T-helper 17 cell (primary cell): ENCODE measurements at places on chromosomes 7 and 10.

GRCh38 chr7:2163600-2164555, 68.9 kb downstream of the MAD1L1 start:
- peaks cover 6% of the 10 kb centered on the region for H3K4me1 ChIP-seq
- H3K27ac ChIP-seq, result no peak overlapping the region
- peaks cover 4% of the 10 kb centered on the region for H3K36me3 ChIP-seq
- no peaks in the 10 kb centered on the region for H3K27me3 ChIP-seq

DNA sequence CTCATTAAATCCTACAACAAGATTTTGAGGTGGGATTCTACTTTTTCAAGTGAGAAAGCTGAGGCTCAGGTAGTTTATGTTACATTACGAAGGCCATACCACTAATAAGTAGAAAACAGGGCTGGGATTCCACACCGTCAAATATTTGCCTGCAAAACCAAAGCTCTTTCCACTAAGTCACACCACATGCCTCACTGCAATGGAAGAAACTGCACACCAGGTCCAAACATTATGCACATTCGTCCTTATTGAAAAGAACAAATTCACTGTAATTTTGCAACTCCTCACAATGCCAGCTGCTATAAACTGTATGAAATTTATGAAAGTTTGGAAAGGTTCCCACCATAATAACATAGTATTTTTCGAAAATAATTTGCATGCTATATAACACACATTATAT, 66.5 kb downstream of the DGKB start:
- no peak for DNase-seq
- H3K4me3 ChIP-seq, result no peak overlapping the region
- H3K27me3 ChIP-seq, result no peaks in the 10 kb centered on the region
- H3K27ac ChIP-seq, result no peak overlapping the region

- H3K4me3 ChIP-seq, result no peak overlapping the region
- no peaks in the 10 kb centered on the region for H3K36me3 ChIP-seq
- peak overlapping the region; percentile 24 for H3K27ac ChIP-seq
- DNase-seq, result no peak
- no peaks in the 10 kb centered on the region for H3K27me3 ChIP-seq
Measured at GRCh38 chr7:142685877-142686508, 63.3 kb upstream of the PRSS1 start.

DNA sequence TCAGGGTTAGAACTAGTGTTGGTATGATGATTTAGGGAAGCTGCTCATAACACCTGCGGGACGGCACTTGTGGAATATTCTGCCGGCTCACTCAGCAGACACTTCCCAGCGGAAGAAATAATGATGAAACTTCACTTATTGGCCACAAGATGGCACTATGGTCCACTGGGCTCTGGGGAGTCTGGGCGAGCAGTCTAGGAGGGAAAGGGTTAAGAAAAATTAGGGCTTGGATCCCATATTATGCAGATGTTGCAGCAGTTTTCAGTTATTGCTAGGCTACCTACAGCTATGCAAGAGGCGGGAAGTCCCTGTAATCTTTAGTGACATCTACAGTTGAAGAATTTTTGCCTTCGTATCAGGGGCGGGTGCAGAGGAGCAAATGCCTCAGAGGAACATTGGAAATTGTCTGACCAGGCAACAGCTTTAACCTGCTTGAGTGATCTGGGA, 238.7 kb upstream of the PRSS58 start:
- peak overlapping the region; percentile 57 for H3K27ac ChIP-seq
- no peak for DNase-seq
- H3K4me3 ChIP-seq, result peak overlapping the region; percentile 71
- no peaks in the 10 kb centered on the region for H3K27me3 ChIP-seq
- H3K36me3 ChIP-seq, result no peaks in the 10 kb centered on the region

- no peak for DNase-seq
- H3K27ac ChIP-seq, result no peak overlapping the region
- H3K4me1 ChIP-seq, result peaks cover 2% of the 10 kb centered on the region
- H3K36me3 ChIP-seq, result no peaks in the 10 kb centered on the region
Measured at GRCh38 chr7:43038254-43038653, 74.2 kb upstream of the HECW1 start.

DNA sequence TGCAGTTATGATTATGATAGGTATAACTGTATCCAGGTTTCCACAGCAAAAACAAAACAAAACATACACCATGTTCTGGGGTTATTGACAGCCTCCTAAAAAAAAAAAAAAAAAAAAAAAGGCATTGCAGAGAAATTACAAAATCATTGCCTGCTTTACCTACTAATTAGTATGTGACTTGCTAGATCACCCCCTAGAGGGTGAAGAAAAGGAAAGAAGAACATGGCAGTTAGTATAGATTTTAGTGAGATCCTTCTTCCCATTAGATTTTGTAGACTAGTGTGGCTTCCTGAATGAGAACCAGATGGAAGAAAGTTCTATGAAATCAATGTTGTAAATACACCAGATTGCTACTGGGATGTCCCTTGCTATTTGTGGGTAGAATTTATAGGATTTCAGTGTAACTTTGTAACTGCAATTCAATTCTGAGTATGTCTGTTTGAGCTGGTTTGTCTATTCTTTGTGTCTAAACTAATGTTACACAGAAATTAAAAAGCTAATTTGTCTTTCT, 24.0 kb upstream of the AGBL3 start:
- H3K4me3 ChIP-seq, result no peak overlapping the region
- no peaks in the 10 kb centered on the region for H3K4me1 ChIP-seq
- no peak for DNase-seq
- H3K27me3 ChIP-seq, result peaks cover 26% of the 10 kb centered on the region
- H3K27ac ChIP-seq, result no peak overlapping the region

- peaks cover 16% of the 10 kb centered on the region for H3K4me1 ChIP-seq
- H3K36me3 ChIP-seq, result no peaks in the 10 kb centered on the region
- no peaks in the 10 kb centered on the region for H3K27me3 ChIP-seq
- no peak for DNase-seq
- no peak overlapping the region for H3K4me3 ChIP-seq
Measured at GRCh38 chr7:44894888-44895580, 9.7 kb upstream of the PURB start.

- peaks cover 7% of the 10 kb centered on the region for H3K36me3 ChIP-seq
- H3K4me1 ChIP-seq, result peaks cover 2% of the 10 kb centered on the region
- H3K4me3 ChIP-seq, result no peak overlapping the region
- H3K27ac ChIP-seq, result no peak overlapping the region
- H3K27me3 ChIP-seq, result peaks cover 76% of the 10 kb centered on the region
Measured at GRCh38 chr7:45863715-45864114, 9.2 kb downstream of the CCDC201 start.

DNA sequence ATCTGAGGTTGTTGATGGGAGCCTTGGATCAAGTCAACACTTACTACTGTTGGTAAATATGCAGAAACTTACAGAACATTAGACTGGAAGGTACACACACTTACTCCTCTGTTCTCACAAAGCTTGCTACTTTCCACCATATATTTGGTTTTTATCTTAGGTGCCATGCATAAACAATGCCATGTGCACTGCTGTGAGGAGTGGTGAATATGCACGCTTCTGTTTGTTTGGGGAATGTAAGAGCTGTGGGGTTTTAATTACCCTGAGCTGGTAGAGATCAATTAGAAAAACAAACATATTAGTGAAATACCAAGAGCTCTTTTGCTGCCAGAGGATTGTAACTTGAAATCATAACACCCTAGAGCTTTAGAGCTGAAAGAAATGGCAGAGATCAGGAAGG, 79.8 kb upstream of the ARID5B start:
- no peak overlapping the region for H3K27ac ChIP-seq
- no peak for DNase-seq
- no peaks in the 10 kb centered on the region for H3K4me1 ChIP-seq
- peaks cover 9% of the 10 kb centered on the region for H3K27me3 ChIP-seq

DNA sequence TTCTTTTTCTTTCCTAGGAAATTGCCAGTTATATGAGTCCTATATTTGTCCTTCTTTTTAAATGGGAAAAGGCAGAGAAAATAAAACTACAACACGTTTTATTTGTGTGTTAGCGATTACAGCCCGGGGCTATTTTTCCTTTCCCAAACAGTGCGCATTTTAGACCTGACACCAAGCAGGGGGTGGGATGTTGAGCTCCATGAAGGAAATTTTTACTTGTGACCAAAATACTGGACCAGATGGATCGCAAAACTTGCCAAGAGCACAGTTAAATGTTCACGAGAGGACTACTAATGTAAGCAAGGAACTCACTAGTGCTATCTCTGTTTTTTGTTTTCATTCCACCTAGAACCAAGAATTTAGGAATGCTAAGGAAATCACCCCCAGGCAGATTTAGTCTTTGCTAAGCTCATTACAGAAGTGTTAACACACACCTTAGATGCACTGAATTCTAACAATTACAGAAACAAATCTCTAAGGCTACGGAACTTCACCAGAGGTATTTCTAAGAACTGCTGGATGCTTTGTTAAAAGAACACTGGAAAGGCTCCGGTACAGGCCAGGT, 114.8 kb downstream of the JAZF1 start:
- H3K27me3 ChIP-seq, result no peaks in the 10 kb centered on the region
- peaks cover 3% of the 10 kb centered on the region for H3K36me3 ChIP-seq
- H3K4me1 ChIP-seq, result peaks cover 10% of the 10 kb centered on the region
- DNase-seq, result no peak

- H3K36me3 ChIP-seq, result peaks cover 5% of the 10 kb centered on the region
- peaks cover 29% of the 10 kb centered on the region for H3K4me1 ChIP-seq
- no peak for DNase-seq
- peak overlapping the region; percentile 85 for H3K4me3 ChIP-seq
- peak overlapping the region; percentile 82 for H3K27ac ChIP-seq
Measured at GRCh38 chr7:151411551-151411950, 1.7 kb upstream of the WDR86 start.
